NAMALWA (cell line): ENCODE measurements at places on chromosomes 6 and 20.

DNA sequence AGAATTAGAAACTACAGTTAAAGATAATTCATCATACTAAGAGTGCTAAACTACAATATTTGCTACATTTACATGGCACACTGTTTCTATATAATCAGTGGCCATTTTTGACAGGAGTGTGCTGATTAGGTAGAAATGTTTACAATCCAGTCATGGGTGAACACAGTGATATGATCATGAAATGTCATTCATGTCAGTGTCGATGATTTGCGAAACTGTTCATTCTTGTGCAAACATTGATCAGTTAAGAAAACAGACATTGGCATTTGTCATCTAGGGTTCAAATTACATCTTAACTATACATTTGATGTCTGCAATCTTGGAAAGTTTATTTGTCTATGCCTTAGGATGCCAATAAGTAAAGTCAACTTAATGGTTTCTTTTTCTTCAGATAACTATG lies 474.9 kb downstream of the DOK5 start:
- no peak for DNase-seq

DNA sequence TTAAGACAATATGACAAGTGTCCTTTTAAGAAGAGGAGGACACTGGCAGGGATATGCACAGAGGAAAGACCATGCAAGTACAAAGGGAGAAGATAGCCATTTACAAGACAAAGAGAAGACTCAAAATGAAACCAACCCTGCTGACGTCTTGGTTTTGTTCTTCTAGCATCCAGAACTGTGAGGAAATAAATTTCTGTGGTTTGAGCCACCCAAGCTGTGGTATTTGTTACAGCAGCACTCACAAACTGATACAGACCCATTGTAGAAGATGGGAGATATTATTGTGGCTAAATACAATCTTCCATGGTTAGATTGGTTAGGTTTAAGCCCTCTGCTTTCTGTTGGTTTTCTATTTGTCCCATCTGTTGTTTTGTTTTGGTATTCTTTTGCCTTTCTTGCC lies 88.6 kb upstream of the SLC35F1 start:
- DNase-seq = no peak

DNA sequence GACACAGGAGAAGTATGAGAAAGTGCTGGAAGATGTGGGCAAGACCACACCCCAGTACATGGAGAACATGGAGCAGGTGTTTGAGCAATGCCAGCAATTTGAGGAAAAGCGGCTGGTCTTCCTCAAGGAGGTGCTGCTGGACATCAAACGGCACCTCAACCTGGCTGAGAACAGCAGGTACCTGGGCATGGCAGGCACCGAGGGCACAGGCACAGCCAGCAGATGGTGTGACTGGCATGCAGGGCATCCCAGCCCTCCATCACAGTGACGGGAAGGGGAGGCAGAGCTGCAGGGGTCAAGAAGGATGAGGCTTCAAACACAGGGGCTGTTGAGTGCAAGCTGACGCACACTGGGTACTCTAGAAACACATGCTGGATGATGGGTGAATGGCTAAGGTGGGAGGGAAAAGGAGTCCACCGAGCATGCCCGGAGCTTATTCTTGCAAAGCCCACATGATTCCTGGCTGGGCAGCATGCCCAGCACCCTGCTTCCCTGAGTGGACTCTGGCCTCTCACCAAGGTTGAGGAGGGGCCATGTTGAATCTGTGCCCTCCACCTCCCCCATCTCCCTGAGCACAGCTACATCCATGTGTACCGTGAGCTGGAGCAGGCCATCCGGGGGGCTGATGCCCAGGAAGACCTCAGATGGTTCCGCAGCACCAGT lies 26.3 kb downstream of the SPDEF start:
- DNase-seq = no peak

DNA sequence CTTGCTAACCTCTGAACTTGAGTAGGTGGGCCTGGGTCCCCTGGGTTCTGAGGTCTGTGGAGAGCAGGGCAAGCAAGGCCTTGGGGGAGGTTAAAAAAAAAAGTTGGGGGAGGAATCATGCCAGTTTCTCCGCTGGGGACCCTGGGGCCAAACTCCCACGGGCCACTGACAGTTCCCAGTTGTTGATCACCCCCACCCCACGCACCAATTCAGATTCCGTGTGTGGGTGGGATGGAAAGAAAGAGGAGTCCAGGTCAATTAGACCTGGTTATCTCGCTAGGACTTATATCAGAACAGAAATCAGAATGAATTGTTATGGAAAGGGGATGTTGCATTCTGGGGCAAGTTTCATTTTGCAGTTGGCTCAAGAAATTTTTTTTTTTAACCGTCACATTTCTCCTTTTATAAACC lies 46.7 kb upstream of the SUPT3H start:
- no peak for DNase-seq

GRCh38 chr20:35293303-35294292 lies 1.4 kb upstream of the FAM83C start:
- DNase-seq = no peak

DNA sequence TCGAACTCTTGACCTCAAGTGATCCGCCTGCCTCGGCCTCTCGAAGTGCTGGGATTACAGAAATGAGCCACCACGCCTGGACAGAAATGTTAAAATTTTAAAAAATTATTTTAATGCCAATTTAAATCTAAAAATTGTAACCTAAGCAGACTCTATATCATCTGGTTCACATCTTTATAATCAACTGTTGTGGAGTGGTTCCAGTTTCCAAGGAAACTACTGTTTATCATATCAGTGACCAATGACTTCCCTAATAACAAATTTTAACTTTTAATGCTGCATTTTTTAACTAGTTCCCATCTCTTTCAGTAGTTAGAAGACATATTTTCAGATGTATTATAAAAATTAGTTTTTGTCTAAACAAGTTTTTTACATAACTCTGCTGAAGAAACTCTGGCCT lies 5.2 kb upstream of the BTN3A2 start:
- DNase-seq = no peak
